Activated T-helper 1 cell treated with anti-CD3 and anti-CD28 coated beads, Interleukin-2, amount 50 U/mL, for 16 hours (primary cell): ENCODE measurements at places on chromosomes 5 and 9.

- DNase-seq: no peak
Measured at GRCh38 chr5:145544401-145544800, 290.7 kb downstream of the PRELID2 start.

- no peak for DNase-seq
Measured at GRCh38 chr5:43123887-43124286, 3.2 kb downstream of the ZNF131 start.

DNA sequence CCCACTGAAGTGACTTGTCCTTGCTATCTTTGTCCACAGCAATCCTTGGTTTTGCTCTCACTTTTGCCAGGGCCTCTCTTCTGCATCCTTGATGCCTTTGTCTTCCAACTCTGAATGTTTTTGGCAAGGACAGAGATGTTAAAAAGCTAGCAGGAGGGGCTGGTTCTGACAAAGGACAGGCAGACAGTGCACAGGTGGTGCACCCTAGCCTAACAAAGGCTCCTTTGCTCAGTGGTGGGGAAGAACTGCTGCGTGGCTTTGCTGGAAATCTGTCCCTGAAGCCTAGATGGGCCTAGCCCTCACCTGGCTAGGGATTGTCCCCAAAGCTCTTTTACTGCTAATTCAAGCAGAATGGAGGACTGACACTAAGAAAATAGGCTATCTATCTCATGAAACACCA is 233.5 kb downstream of the MAN2A1 start:
- DNase-seq: no peak

- DNase-seq: no peak
Measured at GRCh38 chr5:154165886-154166285, 24.6 kb upstream of the GALNT10 start.

- DNase-seq: no peak
Measured at GRCh38 chr5:12294151-12294550, 389.9 kb upstream of the CTNND2 start.

GRCh38 chr9:116580853-116581252 is 106.3 kb upstream of the TRIM32 start:
- no peak for DNase-seq

DNA sequence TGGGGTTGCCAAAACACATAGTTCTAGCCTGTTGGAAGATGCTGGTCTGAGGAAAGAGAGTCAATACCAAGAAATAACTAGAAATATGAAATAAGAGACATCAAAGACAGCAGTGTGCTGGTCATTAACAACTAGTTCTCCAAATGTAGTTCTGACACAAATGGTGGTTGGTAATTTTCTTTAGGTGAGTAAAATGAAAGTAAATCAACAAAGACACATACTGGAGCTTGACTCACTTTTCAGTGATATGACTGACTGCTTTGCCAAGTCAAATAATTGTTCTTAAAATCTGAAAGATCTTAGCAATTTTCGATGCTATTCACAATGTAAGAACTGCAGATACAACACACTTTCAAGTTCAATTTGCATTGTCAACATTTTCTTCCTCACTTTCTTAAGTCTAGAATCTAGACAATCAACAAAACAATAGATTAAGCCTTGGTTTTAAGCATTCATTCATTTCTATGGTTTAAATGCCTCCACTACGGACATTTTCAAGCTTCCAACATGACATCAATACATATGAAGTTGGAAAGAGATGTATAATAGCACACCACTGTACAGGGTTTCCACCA is 166.8 kb upstream of the MAP3K1 start:
- no peak for DNase-seq

DNA sequence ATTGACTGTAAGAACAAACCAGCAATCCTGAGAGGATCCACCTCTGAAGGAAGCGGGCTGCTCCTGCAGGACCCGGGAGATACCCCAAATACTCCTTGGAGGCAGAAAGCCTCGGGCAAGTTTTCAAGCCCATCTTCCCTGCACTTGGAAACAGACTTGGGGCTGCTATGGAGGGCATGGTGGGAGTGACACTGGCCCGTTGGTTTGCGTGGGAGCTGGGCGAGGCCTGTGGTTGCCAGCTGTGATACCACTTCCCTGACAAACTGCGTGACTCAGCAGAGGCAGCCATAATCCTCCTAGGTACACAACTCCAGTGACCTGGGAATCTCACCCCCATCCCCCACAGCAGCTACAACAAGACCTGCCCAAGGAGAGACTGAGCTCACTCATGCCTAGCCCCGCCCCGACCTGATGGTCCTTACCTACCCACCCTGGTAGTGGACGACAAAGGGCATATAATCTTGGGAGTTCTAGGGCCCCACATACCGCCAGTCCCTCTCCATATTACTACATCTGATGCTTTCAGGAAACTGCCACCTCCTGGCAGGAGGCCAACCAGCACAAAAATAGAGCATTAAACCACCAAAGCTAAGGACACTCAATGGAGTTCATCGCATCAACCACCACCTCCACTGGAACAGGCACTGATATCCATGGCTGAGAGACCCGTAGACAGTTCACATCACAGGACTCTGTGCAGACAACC is 38.1 kb upstream of the VLDLR start:
- DNase-seq: no peak

DNA sequence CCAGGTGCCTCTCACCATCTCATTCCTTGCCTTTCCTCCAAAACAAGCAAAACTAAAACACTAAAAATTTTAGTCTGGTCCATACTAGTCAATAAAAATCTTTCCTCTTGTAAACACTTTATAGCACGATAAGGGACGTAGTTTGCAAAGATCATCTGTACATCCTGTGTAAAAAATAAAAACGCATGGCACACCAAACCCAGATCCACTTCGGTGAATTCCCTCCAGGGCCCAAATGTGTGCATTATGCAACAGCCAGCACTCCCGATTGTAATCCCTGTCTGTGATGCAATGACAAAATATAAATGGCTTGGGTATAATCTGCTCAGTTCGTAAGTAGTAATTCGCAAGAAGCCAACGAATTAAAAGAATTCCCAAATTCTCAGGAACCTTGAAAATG is 1.4 kb downstream of the FAM169A start:
- DNase-seq: no peak

- DNase-seq: no peak
Measured at GRCh38 chr5:52964138-52964537, 25.0 kb upstream of the ITGA2 start.

- DNase-seq: no peak
Measured at GRCh38 chr5:32195265-32195664, 21.1 kb upstream of the GOLPH3 start.

- no peak for DNase-seq
Measured at GRCh38 chr5:76601470-76601869, 21.7 kb downstream of the F2RL2 start.

DNA sequence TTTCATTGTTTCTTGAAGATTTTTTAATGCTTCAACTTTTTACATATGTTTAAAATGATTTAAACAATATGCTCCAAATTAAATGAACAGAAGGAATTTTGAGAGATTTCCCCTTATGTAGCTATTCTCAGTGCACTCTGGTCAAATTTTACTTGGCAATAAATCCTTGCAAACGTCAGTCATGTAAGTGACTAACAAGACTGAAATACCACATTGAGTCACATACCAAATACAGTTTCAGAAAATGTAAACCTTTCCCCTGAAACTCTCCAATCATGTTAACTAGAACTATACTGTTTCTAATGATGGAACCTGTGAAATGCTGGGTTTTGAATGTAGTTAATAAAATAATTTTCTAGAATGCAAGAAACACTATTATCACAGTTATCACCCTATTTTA is 29.6 kb downstream of the SAR1B start:
- no peak for DNase-seq

DNA sequence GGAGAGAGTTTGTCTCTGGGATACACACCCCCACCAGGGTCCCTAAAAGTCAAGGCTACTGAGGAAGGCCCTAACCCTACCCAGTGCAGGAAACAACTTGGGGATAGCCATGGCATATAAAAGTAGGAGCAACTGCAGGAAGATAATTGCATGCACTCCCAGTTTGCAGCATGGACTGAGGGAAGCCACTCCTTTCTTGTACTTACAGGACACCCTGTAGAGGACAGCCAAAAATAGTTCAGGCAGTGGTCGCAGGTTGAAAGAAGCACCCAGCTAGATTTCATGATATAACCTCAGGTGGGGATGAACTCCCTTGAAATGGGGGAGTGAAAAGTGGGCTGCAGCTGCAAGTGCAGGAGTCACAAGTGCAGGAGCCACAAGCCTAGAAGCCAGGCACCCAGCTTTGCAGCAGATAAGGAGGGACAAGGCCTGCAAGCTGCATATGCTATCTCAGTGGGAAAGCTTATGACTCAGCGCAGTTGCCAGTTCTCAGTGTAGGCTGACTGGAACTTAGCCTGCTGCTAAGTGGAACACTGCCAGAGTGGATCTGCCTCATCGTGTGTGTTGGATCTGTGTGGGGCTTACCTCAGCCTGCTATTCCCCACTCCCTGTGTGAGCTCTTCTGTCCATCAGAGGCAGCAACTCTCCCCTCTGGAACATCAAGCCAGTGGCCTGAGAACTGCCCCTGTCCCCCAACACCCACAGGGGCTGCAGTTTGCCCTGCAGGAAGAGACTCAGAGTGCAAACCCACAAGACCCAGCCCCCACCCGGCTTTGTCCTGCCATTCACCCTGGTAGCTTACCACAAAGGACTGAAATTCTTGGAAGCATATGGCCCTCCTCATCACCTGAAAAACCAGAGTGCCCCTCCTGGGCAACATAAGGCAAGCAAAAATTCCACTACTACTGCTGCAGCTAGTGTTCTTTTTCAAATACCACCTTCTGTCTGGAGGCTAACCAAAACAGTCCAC is 42.7 kb downstream of the CYLC2 start:
- no peak for DNase-seq

- no peak for DNase-seq
Measured at GRCh38 chr9:129379181-129379836, 201.2 kb upstream of the IER5L start.

GRCh38 chr9:107635101-107635802 is 145.7 kb upstream of the KLF4 start:
- no peak for DNase-seq

DNA sequence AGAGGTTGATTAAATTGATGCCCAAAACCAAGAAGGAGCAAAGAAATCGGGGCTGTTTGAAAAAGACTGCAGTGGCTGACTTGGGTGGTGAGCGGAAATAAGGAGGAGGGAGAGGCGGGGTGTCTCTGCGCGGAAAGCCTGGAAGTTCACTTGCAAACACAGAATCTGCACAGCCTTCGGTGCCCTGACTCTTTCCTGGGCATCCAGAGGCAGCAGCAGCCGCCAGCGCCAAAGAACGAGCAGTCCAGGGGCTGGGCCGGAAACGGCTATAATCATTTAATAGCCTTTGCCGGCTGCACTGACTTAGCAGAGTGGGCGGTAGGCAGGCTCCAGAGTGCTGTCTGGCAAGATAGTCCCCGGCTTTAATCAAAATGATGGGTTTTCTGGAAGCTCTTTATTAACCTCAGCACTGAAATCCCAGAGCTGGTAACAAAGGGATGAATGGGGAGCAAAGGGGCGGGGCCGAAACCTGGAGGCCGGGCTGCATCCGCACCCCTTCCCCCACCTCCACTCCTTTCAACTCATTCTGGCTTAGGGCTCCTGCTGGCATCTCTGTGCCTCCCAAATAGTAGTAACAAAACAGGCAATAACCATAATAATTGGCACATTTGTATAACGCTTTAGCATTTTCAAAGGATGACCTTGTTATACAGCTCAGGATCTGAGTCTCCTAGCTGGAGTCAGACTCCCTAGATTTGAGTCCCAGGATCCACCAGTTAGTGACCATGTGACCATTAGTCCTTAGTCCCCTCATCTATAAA is 35.7 kb downstream of the PCDHAC2 start:
- DNase-seq: no peak

GRCh38 chr5:10786835-10787234 is 25.8 kb upstream of the DAP start:
- no peak for DNase-seq

DNA sequence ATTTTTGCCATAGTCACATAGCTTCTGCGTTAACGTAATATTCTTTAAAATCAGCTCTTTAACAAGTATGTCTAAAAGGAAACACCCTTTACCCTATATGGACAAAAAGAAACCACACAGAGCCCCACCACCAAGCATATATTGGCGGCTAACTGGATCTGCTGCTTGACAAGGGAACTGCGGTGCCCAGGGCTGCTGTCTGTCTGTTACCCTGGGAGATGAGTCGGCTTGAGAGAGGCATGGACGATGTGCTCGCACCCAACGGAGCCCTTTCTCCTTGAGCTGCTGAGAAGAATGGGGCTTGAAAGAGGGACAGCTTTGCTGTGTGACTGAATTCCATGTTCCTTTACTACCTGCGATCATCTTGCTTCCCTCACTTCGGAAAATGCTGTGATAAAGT is 158.6 kb upstream of the SHB start:
- DNase-seq: no peak

GRCh38 chr5:77444356-77444755 is 47.8 kb downstream of the WDR41 start:
- no peak for DNase-seq

DNA sequence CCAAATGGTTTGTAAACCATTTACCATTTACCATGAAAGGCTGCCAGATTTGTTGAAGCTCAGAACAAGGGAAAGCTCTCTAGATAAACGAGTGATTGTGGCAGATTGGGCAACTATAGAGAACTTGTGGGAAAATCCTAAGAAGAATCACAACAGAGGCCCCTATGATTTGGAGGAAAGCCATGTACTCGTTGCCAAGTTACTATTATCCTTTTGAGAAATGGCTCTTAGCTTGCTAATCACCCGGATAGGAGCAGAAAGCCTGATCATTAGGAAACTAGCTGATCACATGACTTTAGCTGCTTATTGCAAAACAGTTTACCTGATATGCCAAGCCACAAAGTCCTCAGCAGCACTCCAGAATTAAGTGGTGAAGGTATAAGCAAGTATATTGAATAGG is 23.5 kb upstream of the ATG10 start:
- no peak for DNase-seq

- DNase-seq: no peak
Measured at GRCh38 chr5:79020861-79021561, 35.9 kb upstream of the ARSB start.

GRCh38 chr5:102554728-102555127 is 55.9 kb upstream of the SLCO6A1 start:
- DNase-seq: no peak

- no peak for DNase-seq
Measured at GRCh38 chr5:38410304-38410990, 146.0 kb downstream of the LIFR start.

- no peak for DNase-seq
Measured at GRCh38 chr5:135441350-135441831, 5.8 kb downstream of the DCANP1 start.

GRCh38 chr5:79070350-79070667 is 742 bp downstream of the BHMT2 start:
- DNase-seq: no peak
